Left lung (tissue), 14 donors: ENCODE measurements at places on chromosomes 3 and 15.

DNA sequence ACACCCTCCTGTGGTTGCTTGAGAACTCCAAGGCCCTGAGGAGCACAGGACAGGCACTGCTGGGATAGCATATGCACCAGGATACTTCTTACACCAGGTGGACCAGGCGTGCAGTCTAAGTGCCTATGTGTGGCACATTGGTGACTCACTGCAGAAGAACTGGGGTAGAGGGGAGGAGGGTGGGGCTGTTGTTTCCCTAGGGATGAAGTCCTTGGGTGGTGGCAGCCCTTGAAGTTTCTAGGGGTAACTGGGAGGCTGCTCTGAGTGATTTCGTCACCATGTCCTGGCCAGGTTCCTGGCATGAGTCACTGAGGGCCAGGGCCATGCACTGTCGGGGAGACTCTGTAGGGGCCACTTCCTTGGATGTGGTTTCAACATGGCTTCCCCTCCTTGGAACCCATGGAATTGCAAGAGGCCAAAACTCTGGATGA is 15.9 kb downstream of the MYZAP start:
- DNase-seq, result no peak

GRCh38 chr3:45817831-45818522 is 21.6 kb upstream of the SLC6A20 start:
- DNase-seq, result peak; percentile 51

DNA sequence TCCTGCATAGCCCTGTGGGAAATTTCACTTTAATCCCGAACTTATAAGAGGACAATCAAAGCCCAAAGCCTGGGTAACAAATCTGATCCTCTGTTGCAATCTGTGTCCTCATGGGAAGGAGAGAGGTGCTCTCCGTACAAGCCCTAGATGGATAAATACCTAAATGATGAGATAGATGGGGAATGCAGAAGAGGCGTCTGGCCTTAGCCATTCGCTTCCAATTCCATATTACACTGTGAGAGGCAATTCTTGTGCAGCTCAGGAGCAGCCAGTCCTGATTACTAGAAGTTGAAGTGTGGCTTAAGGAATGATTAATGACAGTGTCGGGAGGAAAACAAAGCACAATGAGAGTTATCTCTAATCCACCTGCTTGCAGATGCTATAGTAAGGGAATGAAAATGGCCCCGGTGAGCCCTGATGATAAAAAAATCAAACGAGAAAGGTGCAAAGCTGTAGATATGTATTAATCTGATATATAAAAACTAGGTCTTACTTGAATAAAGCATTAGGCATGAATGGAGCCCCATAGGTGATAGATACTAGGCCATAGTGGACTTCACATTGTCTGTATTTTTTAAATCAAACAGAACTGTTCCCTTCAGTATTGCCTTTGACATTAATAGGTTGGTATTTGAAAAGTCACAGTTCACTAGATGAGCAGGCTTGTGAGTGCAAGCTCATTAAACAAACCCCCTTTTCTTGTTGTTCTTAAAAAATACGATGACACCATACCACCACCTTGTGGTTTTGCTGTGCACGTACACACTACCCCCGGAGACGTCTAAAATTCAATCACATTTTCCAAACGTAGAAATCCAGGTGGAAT is 54.2 kb upstream of the TMCO5A start:
- DNase-seq, result no peak

DNA sequence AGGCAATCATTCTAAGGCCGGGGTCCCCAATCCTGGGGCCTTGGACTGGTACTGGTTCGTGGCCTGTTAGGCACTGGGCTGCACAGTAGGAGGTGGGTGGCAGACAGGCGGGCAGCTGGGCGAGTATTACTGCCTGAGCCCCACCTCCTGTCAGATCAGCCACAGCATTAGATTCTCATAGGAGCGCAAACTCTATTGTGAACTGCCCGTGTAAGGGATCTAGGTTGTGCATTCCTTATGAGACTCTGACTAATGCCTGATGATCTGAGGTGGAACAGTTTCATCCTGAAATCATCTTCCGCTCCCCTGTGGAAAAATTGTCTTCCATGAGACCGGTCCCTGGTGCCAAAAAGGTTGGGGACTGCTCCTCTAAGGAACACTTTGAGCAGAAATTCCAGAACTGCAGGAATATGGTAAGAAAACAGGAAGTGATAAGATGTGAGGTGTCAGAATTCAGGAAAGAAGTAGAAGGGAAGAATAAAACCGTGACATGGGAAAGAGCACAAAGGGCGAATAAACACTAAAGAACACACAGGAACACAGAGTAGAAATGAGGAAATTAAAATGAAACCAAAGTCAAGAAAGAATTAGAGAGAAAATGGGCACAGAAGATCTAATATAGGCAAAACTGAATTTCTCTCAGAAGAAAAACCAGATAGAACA is 57.6 kb downstream of the PDCD6IP start:
- DNase-seq, result no peak

GRCh38 chr3:42205800-42206514 is 60.0 kb downstream of the CCK start:
- DNase-seq, result no peak

DNA sequence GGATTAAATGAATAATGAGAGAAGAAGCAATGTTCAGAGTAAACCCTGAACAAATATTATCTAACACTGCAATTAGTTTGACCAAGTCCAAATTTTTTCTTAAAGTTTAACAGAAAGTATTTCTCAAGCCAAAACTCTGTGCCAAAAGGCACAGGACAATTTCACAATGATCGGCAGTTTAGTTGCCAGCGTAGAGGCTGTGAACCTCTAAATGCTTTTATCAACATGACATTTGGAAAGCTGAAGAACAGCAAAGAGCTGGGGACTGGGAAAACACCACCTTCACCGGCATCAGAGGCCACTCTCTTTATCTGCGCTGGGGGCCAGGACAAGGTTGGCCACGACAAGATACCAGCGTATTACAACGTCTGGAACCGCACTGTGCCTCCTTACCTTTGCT is 125.6 kb downstream of the ADAMTS17 start:
- DNase-seq, result peak; percentile 57

- no peak for DNase-seq
These were observed 15.8 kb downstream of the EFCC1 start for GRCh38 chr3:129016720-129017483.

DNA sequence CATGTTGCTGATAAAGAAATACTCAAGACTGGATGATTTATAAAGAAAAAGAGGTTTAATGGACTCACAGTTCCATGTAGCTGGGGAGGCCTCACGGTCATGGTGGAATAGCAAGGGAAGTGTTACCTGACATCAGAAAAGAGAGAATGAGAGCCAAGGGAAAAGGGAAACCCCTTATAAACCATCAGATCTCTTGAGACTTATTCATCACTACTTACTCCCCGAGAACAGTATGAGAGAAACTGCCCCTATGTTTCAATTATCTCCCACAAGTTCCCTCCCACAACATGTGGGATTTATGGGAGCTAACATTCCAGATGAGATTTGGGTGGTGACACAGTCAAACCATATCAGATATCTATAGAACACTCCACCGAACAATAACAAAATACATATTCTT is 904.6 kb downstream of the PDCD6IP start:
- DNase-seq, result no peak

DNA sequence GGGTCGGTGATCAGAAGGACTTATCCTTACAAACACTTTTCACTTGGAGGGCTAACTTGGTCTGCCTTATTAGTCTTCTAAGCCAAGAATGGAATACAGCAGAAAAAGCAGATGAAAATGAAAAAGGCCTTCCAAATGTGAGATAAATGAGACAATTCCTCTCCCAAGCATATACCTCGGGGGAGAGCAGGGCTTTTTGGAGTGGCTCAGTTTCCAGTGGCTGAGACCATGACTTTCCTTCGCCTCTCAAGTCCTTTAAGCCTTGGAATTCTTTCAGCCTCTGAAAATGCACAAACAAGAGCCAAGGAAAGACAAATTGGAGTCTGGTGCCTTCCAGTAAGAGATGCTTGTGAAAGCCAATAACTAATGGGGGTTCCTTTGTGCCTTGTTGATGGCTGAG is 130.9 kb downstream of the DTWD1 start:
- no peak for DNase-seq

GRCh38 chr15:31974855-31975829 is 55.2 kb upstream of the CHRNA7 start:
- peak; percentile 49 for DNase-seq

DNA sequence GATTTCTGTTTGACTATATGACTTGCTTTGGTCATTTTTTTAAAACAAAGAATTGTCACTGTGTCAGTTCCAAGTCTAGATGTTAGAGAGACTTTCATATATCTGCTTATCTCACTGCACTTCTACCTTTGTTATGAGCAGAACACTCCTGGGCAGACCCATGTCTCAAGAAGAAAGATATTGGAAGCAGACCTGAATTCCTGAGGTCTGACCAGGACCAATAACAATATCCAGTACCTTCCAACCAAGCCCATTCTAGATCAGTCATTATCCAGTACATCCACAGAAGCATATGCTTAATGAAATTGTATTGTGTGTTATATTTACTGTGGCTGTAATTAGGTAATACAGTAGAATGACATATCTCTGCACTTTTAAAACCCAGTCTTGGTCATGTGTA is 811.3 kb upstream of the GBE1 start:
- no peak for DNase-seq

DNA sequence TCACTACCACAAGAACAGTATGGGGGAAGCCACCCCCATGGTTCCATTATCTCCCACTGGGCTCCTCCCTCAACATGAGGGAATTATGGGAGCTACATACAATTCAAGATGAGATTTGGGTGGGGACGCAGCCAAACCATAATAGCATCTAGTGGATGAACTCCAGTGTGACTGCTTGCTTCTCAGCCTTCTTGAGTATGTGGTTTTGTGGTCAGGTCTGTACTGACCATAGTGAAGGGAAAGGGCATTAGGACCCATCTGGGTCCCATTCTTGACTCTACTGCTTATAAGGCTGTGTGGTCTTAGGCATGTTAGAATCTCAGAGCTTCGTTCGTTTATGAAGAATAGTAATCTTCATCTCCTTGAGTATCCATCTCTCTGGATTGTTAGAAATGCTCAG is 81.4 kb downstream of the CGNL1 start:
- no peak for DNase-seq

DNA sequence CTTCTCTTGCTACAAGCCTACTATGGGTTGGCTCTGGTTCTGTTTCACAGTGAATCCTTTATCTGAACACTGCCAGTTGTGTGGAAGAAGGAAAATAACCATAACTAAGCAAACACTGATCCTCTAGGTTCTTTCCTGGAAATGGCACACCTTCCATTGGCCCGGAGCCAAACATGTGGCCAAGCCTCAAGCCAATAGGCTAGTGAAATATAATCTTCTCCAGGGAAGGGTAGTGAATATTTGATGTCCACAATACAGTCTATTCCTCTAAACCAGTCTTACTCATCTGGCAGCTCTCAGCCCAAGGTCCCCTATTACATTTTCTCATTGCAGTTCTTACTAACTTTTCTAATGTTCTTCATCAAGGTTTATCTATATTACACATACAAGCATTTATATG is 921.3 kb downstream of the TUSC7 start:
- no peak for DNase-seq

DNA sequence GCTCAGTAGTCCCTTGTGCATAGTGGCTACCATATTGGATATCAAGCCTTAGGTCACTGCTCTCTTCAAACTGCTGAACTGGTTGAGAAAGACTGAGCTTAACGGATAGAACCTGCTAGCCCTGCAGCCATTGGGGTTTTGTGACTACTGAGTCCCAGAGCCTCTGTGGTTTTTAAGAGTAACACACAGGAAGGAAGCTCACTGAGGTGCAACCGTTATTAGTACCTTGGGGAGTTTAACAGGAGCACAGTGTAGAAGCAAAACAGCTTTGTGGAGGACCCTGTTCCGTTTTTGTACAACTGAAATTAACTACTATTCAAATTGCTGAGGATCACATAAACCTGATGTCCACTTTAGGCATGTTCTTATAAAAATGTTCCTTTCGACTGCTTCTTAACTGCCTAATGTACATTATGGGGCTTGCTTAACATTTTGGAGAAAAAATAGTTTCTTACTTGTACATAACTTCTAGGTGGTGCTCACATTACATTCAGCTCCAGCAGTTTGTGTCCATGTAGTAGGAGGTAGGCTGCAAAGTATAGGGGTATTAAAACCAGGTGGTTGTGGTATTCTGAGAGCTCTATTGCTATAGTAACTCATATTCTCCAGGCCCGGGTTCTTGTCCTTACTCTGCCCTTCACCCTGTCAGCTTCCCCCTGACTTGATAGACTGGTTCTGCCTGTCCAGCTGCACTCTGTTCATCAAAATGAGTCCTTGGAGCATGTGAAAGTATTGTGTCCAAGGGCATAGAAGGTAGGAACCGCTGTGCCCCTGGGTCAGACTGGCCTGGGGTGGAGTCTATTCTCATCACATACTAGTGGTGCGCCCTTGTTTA is 17.3 kb downstream of the PXK start:
- peak; percentile 69 for DNase-seq

GRCh38 chr15:64875641-64876223 is 34.0 kb downstream of the PLEKHO2 start:
- DNase-seq, result no peak

- no peak for DNase-seq
These were observed 43.7 kb downstream of the CHRD start for GRCh38 chr3:184423561-184423960.

- no peak for DNase-seq
These were observed 180.5 kb downstream of the TAFA4 start for GRCh38 chr3:68751888-68752287.

- no peak for DNase-seq
These were observed 37.5 kb downstream of the ARHGAP31 start for GRCh38 chr3:119331661-119332060.

- DNase-seq, result no peak
These were observed 22.6 kb upstream of the SLC6A6 start for GRCh38 chr3:14379843-14380242.

- no peak for DNase-seq
These were observed 21.8 kb downstream of the IGDCC4 start for GRCh38 chr15:65400760-65401610.

DNA sequence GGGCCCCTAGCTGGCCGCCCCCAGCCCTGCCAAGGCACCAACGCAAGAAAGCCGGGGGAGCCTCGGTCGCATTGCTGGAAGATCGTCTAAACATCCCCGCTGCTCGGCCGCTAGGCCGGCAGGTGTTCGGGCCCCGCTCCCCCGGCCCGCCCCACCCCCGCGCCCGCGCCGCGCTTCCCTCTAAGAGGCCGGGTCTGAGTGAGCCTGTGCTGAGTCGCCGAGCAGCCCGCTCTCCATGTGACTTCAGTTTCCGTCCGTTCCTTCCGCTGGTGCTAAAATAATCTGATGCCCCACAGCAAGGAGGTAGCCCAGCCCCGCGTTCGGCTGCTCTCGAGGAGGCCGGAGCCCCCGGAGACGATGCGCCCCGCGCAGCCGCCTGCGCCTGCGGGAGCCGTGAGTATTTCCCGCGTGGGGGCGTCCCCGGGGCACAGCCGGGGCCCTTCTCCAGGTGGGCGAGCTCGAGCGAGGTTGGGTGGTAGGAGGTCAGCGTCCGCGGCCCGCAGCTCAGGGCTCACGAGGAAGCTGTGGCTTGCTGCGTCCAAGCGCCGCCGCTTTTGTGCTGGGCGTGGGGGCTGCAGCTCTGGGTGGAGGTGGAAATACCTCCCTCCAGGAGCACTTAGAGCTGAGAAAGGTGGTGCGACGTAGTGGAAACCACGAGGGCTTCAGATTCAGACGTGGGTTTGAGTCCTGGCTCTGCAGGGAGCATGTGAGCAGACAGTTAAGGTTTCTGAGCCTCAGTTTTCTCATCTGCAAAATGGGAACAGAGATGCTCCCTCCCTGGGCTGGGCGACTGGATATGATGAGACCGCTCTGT is at the start of gene NRROS:
Gene NRROS, plus strand, starts transcription at position 212 of the 814 bp plus-strand sequence. CDS start 14,846 bp downstream, outside the sequence.
- peak; percentile 93 for DNase-seq

- no peak for DNase-seq
These were observed 46.0 kb downstream of the RARB start for GRCh38 chr3:25474052-25474451.
